ENCODE measurements at places on chromosomes 3 and 15.

GRCh38 chr15:57932348-57932747 lies 133.2 kb downstream of the ALDH1A2 start:
- no peaks in the 10 kb centered on the region for H3K27me3 ChIP-seq
- no peak overlapping the region for H3K27ac ChIP-seq
- H3K4me1 ChIP-seq = no peaks in the 10 kb centered on the region
- no peaks in the 10 kb centered on the region for H3K36me3 ChIP-seq
- H3K4me3 ChIP-seq = no peak overlapping the region

- H3K27me3 ChIP-seq = no peaks in the 10 kb centered on the region
- no peak overlapping the region for H3K27ac ChIP-seq
- no peak overlapping the region for H3K4me3 ChIP-seq
- peaks cover 4% of the 10 kb centered on the region for H3K4me1 ChIP-seq
These were observed 200.4 kb downstream of the ADAMTSL3 start for GRCh38 chr15:83854321-83854720.

GRCh38 chr3:40170395-40170794 lies 139.1 kb upstream of the EIF1B start:
- H3K36me3 ChIP-seq = no peaks in the 10 kb centered on the region
- H3K4me1 ChIP-seq = no peaks in the 10 kb centered on the region
- no peak for DNase-seq
- no peak overlapping the region for H3K27ac ChIP-seq
- H3K4me3 ChIP-seq = no peak overlapping the region
- no peaks in the 10 kb centered on the region for H3K27me3 ChIP-seq

GRCh38 chr15:83753872-83754493 lies 100.1 kb downstream of the ADAMTSL3 start:
- no peaks in the 10 kb centered on the region for H3K36me3 ChIP-seq
- no peaks in the 10 kb centered on the region for H3K27me3 ChIP-seq
- H3K4me1 ChIP-seq = no peaks in the 10 kb centered on the region
- DNase-seq = no peak
- no peak overlapping the region for H3K4me3 ChIP-seq

- no peak for DNase-seq
- H3K4me1 ChIP-seq = no peaks in the 10 kb centered on the region
- no peaks in the 10 kb centered on the region for H3K27me3 ChIP-seq
- H3K4me3 ChIP-seq = no peak overlapping the region
These were observed 31.4 kb downstream of the NBEAL2 start for GRCh38 chr3:47010910-47011309.

DNA sequence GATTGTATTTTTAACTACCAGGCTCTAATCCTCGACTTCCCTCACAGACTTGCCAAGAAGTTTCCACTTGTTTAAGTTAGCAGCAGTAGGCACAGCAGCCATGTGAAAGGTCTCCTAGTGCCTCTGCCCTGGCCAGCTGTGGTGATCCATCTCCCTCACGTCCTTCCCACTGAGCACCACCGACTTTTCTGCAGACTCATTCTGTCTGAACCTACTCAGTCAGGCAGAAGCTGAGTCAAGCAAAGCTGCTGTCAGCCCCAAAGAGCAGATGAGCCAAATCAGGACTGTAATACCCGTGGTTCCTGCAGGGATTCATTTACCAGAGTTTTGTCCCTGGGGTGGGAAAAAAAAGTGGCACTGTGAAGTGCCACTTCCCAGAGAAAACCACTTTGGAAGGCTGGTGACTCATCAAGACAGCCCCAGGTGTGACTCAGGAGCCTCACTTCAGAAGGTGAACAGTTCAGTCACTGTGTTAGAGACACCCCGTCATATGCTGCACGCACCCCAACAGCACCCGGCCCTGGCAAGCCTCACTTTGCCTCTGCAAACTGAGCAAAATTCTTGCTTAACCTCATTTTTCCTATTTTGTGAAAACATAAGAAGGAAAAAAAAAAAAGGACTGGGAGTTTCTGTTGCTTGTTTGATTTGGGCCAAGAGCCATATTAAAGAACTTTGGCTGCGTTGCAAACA lies 76.0 kb downstream of the WWTR1 start:
- no peak for DNase-seq
- no peaks in the 10 kb centered on the region for H3K36me3 ChIP-seq
- peaks cover 28% of the 10 kb centered on the region for H3K4me1 ChIP-seq
- H3K27me3 ChIP-seq = peaks cover 5% of the 10 kb centered on the region

- DNase-seq = no peak
- no peaks in the 10 kb centered on the region for H3K4me1 ChIP-seq
- H3K27ac ChIP-seq = no peak overlapping the region
- H3K27me3 ChIP-seq = no peaks in the 10 kb centered on the region
- no peak overlapping the region for H3K4me3 ChIP-seq
These were observed 85.4 kb downstream of the ZNF385D start for GRCh38 chr3:21665444-21666100.

GRCh38 chr15:66042624-66043023 lies 173.3 kb downstream of the RAB11A start:
- H3K27ac ChIP-seq = no peak overlapping the region
- H3K36me3 ChIP-seq = no peaks in the 10 kb centered on the region
- no peak overlapping the region for H3K4me3 ChIP-seq
- peaks cover 2% of the 10 kb centered on the region for H3K4me1 ChIP-seq
- no peak for DNase-seq
- peaks cover 8% of the 10 kb centered on the region for H3K27me3 ChIP-seq

DNA sequence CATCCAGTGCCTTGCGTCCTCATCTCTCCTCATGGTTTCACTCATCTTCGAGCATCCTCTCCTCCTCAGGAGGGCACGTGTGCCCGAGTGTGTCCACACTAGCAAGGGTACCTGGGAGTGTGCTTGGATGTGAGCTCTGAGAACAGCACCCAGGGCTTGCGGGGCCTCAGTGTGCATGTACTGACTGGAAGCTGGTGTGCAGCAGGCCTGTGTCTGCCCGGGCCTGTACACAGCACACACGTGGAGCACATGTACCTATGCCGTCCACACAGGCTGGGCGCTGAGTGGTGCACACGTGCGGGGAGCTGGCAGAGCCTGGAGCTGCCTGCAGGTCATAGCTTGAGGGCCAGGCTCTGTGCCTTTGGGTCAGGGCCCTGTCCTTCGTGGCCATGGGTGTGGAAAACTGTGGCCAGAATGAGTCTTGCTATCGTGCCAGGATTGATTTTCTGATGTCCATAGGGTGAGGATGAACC lies 34.9 kb downstream of the TSPAN3 start:
- peaks cover 5% of the 10 kb centered on the region for H3K4me1 ChIP-seq
- peak; percentile 7 for DNase-seq
- no peaks in the 10 kb centered on the region for H3K36me3 ChIP-seq
- H3K27ac ChIP-seq = no peak overlapping the region
- no peak overlapping the region for H3K4me3 ChIP-seq

DNA sequence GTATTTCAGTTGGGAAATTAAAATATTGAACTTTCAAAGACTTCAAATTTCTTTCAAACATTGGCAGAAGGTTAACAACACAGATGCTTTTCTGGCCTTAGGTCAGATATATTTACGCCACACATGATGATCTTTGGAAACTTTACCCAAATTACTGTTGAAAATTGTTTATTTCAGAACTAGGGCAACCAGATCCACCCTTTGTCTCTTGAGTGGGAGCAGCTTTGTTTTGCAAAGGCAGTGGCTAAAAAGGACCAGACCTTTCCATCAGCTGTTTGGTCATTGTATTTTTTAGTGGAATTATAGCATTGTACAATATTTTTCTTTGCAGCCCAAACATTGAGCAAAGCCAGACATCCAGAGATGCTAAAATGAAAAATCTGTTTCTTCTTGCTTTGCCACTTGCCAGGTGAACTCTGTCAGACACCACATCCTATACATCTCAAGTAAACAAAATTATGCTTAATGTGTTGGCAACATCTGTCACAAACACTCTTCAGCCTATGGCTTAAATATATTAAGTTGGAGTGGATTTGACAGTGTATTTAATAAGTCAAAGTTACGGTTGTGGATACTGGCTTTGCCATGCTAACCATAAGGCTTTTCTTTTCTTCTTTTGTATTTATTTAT lies 651.9 kb downstream of the RBMS3 start:
- H3K4me1 ChIP-seq = no peaks in the 10 kb centered on the region
- no peak for DNase-seq
- H3K36me3 ChIP-seq = no peaks in the 10 kb centered on the region
- H3K27me3 ChIP-seq = no peaks in the 10 kb centered on the region

GRCh38 chr3:189567322-189567721 lies 63.9 kb upstream of the TP63 start:
- H3K27ac ChIP-seq = no peak overlapping the region
- H3K4me1 ChIP-seq = no peaks in the 10 kb centered on the region
- no peak for DNase-seq
- H3K4me3 ChIP-seq = no peak overlapping the region
- no peaks in the 10 kb centered on the region for H3K27me3 ChIP-seq
- H3K36me3 ChIP-seq = no peaks in the 10 kb centered on the region

- H3K4me3 ChIP-seq = peak overlapping the region; percentile 14
- peak; percentile 91 for DNase-seq
- H3K36me3 ChIP-seq = no peaks in the 10 kb centered on the region
- no peaks in the 10 kb centered on the region for H3K27me3 ChIP-seq
- peak overlapping the region; percentile 82 for H3K27ac ChIP-seq
These were observed 55.6 kb downstream of the SMAD3 start for GRCh38 chr15:67120839-67121643.

Measured in transverse colon (tissue), 4 donors.